ENCODE measurements at places on chromosomes 6 and 20.

GRCh38 chr20:47968541-47969310 is 183.4 kb upstream of the SULF2 start:
- no peak for DNase-seq

DNA sequence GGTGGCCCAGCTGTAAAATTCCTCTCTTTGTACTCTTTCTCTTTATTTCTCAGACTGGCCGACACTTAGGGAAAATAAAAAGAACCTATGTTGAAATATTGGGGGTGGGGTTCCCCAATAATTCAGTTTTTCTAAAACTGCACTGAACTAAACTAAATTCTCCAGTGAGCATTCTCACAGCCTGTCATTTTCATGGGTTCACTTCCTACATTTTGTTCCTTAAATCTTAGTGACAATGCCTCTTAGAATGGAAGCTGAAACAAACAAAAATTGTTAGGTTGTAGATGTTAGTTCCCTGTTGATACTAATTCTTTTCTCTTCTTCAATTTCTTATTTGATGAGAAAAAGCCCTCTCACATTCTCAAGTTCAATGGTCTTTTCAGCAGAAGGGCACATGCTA is 35.8 kb upstream of the IFNGR1 start:
- no peak for DNase-seq

- no peak for DNase-seq
Observed at GRCh38 chr6:139544701-139545057, 170.2 kb upstream of the CITED2 start.

DNA sequence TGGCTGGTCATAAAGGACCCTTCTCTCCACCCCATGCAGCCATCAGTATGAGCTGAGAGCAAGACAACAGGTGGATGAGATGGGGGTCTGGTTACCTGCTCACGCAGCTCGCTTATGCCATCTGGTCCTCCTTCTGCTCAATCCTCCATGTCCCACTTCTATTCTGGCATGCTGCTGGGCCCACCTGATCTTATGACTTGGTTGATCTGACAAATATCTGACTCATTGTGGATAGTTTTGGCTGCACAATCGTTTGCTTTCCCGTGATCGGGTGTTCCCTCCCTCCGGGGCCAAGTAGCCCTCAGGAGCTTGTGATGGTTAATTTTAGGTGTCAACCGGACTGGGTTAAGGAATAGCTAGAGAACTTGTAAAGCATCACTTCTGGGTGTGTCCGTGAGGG is 26.6 kb upstream of the ELMO2 start:
- DNase-seq = no peak

GRCh38 chr6:27684264-27685211 is 211.6 kb upstream of the ZNF184 start:
- DNase-seq = peak; percentile 81

DNA sequence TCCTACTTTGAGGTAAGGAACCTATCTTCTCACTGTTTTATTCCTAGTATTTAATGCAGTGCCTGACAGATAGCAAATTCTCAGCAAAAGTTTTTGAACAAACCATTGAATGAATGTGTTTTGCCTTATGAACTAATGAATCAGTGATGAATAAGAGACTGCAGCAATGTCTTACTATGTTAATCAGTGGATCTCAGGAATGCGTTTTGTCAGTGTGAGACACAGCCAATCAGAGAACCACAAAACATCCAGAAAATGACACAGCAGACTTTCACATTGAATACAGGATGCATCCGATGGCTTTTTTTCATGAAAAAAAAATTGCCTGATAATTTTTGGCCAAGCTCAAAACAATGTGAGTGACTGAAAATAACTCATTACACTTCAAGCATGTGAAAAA is 270.5 kb downstream of the BMP2 start:
- DNase-seq = peak; percentile 82

GRCh38 chr20:1953621-1954020 is 40.2 kb downstream of the PDYN start:
- DNase-seq = no peak

DNA sequence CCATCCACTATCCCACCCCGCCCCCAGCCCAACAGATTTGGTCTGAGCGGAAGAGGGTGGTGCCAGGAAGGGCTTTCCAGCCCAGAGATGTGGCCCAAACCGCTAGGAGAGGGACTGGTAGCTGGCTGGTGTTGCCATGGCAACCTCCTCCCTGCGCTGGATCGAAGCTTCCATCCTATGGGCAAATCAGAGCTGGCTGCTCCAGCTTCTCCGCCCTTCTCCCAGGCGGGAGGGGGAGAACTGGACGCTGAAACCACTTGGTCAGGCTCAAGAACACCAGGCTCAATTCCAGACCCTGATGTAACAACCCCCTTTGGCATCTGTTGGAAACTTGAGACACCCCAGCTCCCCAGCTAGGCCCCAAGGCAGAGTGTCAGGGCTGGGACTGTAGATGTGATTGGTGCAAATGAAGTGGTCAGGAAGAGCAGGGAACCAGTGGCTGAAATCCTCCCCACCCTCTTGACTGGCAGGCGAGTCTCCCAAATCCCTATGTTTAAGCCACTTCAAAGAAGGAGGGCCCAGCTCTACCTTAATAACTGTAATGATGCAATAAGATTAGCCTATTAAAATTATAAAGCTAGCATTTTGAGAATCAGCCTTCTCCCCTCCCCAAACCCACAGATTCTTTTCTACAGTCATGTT is 4.2 kb downstream of the RIMS4 start:
- DNase-seq = peak; percentile 42

DNA sequence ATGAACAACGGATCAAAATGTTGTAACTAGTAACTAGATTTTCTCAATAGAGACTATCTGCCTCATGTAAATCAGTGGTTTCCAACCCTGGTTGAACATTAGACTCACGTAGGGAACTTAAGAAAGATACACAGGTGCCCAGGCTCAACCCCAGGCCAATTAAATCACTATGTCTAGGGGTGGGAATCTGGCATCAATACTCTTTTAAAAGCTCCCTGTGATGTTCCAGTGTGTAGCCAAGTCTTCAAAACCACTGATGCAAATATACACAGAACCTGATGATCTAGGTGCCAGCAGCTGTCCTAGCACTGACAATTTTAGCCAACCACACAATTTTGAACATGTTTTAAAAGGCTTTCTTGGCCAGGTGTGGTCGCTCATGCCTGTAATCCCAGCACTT is 128.7 kb downstream of the TBC1D32 start:
- no peak for DNase-seq

GRCh38 chr6:2196079-2196679 is 49.2 kb downstream of the GMDS start:
- DNase-seq = peak; percentile 70

DNA sequence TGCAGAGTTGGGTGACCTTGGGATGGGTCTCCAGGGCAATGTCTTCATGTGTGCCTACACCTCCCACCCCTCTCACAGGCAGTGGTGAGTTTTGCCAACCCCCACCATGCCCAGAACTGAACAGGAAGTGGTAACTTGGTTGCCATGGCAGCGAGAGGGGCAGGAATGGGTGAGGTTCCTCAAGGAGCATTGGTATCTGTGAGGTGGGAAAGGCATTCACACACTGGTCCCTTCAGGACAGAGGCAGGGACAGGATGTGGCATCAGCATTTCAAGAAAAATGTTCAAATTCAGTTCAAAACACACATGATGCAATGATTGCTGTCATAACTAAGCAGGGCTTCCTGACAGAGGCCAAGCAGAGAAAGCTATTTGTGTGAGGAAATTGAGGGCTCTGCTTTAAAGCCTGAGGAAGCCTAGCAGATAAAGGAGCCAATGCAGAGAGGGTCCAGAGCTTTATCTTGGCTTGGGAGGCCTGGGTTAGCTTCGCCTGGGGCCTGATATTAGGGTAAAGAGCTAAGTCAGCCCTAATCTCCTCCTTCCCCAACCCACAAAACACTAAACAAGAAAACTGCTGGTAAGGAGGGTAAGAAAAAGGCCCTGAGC is 551 bp downstream of the TREML2 start:
- DNase-seq = peak; percentile 26

DNA sequence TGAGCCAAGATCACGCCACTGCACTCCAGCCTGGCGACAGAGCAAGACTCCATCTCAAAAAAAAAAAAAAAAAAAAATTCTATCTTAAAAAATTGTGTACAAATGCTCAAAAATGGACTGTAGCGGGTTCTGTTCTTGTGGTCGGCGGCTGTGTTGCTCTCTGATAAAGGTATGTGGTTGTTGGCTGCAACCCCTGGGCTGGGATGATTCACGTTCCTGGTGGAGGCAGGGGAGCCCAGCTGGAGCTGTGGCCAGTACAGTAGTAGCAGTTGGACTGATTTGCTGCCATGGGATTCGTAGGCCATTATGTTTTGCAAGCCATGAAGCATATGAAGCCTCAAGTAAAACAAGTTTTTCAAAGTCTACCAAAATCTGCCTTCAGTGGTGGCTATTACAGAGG is 22.3 kb downstream of the MDN1 start:
- DNase-seq = no peak

DNA sequence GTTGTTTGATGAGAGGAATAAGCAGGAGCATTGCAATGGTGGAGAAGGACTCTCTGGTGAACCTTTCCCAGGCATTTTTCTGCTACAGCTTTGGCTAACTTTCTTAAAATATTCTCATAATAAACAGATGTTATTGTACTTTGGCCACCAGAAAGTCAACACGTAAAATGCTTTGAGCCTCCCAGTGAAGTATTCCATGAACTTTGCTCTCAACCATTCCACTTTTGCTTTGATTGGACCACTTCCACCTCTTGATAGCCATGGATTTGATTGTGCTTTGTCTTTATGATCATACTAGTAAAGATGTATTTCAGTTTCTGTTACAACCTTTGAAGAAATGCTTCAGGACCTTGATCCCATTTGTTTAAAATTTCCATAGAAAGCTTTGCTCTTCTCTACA is 241.1 kb downstream of the TENT5A start:
- DNase-seq = no peak

GRCh38 chr6:19501737-19502245 is 335.4 kb upstream of the ID4 start:
- DNase-seq = no peak

DNA sequence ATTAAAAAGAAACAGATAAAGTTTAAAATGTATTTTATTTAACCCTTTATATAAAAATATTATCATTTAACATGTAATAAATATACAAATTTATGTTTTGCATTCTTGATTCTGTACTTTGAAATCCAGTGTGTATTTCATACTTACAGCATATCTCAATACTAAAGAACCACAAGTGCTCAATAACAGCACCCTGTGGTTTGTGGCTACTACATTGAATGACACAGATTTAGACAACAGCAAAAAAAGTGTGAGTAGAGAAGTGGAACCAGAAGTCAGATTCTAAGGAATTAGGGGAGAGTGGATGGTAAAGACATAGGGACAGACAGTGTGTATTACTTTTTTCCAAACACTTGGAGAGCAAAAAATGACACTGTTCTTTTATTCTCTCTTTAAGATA is 524.5 kb downstream of the BMP2 start:
- no peak for DNase-seq

- DNase-seq = no peak
Observed at GRCh38 chr6:137522198-137522798, 28.1 kb upstream of the OLIG3 start.

GRCh38 chr6:118740372-118740771 is 89.0 kb upstream of the CEP85L start:
- DNase-seq = no peak

DNA sequence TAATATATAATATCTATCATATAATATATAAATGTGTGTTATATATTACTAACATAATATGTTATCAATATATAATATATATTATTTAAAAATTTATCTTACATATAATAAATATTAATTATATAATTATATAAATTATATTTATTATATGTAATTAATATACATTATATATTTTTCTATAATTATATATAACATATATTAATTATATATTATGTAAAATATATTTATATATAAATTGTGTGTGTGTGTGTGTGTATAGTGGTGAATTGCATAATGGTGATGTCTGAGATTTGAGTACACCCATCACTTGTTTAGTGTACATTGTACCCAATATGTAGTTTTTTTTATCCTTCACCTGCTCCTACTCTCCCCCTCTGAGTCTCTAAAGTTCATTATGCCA is 205.9 kb upstream of the KCNG1 start:
- no peak for DNase-seq

- peak; percentile 60 for DNase-seq
Observed at GRCh38 chr6:127641905-127642304, 64.9 kb downstream of the C6orf58 start.

- DNase-seq = no peak
Observed at GRCh38 chr6:156175971-156176421, 601.2 kb upstream of the ARID1B start.

DNA sequence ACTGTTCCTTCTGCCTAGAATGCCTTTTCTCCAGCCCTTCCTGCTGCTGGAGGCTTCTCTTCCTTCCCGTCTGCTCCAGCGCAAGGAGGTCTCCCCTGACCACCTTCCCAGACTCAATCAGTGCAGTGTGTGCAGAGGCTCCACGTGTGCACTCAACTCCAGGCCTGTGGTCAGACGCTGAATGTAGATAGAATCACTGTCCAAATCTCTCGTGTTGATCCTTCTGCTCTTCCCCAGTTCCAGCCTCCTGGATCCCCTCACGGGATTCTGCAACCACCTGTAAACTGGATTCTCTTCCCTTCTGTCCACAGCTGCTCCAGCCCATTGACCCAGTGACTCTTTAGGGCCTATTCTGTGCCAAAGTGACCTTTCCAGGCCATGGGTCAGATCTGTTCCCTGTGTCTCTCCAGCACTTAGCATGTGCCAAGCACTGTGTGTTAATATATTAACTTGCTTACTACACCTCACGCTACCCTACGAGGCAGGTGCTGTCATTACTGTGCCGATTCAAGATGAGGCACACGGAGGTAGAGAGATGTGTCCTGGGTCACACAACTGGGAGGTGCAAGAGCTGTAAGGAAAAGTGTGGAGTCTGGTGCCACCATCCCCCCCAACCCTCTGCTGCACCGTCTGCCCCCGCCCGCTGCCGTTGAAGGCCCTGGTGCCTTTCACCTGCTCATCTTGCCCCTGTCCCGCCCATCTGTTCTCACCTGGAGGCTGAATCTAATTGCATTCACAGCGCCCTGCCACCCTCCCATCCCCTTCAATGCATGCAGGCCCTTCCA is 112.2 kb downstream of the SULF2 start:
- DNase-seq = no peak

- no peak for DNase-seq
Observed at GRCh38 chr6:140101818-140102217, 727.4 kb upstream of the CITED2 start.

DNA sequence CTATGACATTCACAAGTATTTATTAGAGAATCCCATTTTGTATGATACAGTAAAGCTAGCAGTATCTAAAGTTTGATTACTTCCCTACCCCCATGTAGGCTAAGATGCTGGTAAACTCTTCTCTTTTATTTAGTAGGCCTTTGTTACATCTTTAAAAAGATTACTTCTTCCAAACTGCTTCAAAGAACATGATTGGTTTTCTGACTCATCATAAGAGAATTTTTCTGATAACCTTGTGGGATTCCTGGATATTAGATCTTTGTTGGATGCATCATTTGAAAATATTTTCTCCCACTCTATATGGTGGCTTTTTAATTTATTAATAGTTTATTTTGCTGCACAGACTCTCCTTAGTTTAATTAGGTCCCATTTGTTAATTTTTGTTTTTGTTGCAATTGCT is 898.3 kb upstream of the ADGRB3 start:
- no peak for DNase-seq

- no peak for DNase-seq
Observed at GRCh38 chr20:58923117-58923712, 57.8 kb upstream of the NELFCD start.

GRCh38 chr20:51276296-51276695 is 253.4 kb upstream of the KCNG1 start:
- DNase-seq = no peak

- peak; percentile 54 for DNase-seq
Observed at GRCh38 chr20:38790200-38791053, 15.1 kb upstream of the PPP1R16B start.

GRCh38 chr6:158083455-158084325 is 84.4 kb downstream of the SERAC1 start:
- DNase-seq = peak; percentile 13

GRCh38 chr6:73983367-73983766 is 287.4 kb downstream of the CD109 start:
- DNase-seq = peak; percentile 81

Data from GM23248 (cell line).